ENCODE measurements at places on chromosomes 1 and 21.
A peak's percentile ranks its signal among the peaks of the same experiment; 100 is the strongest.

- DNase-seq = no peak
These were observed 10.3 kb upstream of the ADARB1 start for GRCh38 chr21:45064091-45064490.

- DNase-seq = no peak
These were observed 466.8 kb downstream of the KIF26B start for GRCh38 chr1:245621589-245621988.

DNA sequence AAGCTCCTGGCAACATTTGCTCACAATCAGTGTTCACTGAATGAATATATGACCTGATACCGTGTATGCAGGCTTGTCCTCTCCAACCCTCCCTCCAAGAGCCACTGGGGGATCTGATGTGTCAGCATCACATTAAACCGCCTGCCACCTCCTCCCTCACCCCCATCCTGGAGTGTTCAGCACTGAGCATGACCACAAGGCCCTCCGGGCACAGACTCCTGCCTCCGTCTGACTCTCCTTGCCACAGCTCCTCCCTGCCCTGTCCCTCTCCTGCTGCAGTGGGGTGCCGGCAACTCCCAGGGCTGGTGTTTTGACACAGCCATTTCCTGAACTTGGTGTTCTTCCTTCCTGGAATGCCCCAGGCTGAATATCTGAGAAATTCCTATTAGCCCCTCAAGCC, 136.7 kb downstream of the FCRL5 start:
- no peak for DNase-seq

DNA sequence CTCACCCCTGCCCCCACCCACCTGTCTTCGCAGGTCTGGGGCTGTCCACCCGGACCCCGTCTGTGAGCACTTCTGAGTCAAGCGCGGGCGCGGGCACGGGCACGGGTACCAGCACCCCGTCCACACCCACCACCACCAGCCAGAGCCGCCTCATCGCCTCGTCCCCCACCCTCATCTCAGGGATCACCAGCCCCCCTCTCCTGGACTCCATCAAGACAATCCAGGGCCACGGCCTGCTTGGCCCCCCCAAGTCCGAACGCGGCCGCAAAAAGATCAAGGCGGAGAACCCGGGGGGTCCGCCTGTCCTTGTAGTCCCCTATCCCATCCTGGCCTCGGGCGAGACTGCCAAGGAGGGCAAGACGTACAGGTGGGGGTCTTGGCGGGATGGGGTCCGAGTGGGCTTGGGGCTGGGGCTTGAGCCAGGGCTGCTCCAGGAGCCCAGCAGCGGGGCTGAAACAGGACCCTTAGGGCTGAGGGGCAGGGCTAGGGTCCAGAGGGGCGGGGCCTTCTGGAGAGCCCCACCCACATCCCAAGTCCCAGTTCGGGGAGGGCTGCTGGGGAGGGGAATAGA, 23.9 kb downstream of the ZNF362 start:
- no peak for DNase-seq

GRCh38 chr1:76075877-76076276, 1.3 kb downstream of the ST6GALNAC3 start:
- DNase-seq = no peak

GRCh38 chr1:202245391-202245790, 51.8 kb downstream of the LGR6 start:
- no peak for DNase-seq

- DNase-seq = no peak
These were observed 8.7 kb upstream of the TTF2 start for GRCh38 chr1:117051224-117052064.

DNA sequence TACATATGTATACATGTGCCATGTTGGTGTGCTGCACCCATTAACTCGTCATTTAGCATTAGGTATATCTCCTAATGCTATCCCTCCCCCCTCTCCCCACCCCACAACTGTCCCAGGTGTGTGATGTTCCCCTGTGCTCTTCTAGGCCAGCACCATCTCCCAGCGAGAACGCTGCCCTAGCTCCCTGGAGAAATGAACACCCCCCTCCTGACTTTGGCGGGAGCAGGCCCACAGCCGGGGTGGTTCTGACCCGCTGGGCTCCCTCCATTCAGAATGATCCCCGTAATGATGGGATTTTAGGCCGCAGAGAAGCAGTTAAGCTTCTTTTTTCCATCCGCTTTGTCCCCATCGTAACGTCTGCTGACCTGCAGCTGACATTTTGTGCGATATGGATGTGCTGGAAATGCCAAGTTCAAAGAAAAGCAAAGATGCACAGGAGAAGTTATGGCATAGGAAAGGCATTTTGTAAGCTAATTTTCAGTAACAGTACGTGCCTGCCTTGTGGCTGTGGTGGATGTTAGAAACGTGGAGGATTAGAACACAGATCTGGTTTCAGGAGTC, 39.3 kb downstream of the ELK4 start:
- DNase-seq = no peak

DNA sequence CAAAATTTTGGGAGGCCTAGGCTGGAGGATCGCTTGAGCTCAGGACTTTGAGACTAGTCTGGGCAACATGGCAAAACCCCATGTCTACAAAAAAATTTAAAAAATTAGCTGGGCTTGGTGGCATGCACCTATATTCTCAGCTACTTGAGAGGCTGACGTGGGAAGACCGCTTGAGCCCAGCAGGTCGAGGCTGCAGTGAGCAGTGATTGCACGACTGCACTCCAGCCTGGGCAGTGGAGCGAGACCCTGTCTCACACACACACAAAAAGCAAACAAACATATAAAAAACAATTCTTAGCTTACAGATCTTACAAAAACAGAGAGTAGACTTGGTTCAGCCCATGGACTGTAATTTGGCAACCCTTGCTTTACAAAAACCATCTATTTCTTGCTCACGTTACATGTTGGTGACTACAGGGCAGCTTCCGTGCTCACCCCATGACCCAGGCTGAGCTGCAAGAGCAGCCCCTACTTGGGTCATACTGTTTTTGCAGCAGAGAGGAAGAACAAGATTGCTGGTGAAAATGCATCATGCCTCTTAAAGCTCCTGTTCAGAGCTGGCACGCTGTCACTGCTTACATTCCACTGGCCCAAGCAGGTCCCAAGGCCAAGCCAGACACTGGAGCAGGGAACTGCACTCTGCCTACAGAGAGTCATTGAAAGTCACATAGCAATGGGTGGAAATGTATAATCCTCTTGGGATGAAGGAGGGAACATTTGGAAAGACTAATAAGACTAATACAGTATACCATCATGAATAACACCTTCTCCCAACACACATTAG, 13.4 kb upstream of the ZBTB8A start:
- DNase-seq = no peak

DNA sequence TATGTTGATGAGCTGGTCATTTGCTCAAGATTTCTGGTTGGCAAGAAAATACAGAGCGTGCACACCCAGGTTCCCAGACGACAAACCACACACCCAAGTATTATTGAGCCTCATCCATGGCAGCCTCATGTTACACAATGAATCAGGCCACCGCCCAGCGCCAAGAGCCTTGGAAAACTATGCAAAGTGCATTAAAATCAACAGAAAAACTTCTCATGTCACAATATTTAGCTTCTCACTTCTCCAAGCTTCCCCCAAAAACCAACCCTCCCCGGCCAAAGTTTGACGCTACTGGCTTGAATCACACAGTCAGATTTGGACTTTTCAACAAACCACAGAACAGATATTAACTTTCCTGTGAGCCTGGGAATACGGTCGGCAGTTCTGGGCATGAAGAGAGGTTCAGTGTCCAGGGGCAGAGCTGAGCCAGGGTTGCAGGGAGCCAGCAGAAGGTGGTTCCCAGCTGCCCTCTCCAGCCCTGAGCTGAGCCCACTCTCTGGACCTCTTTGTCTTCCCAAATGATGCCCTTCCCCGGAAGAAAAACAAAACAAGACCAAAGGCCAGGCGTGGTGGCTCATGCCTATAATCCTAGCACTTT, 71.1 kb downstream of the SETD4 start:
- DNase-seq = no peak

DNA sequence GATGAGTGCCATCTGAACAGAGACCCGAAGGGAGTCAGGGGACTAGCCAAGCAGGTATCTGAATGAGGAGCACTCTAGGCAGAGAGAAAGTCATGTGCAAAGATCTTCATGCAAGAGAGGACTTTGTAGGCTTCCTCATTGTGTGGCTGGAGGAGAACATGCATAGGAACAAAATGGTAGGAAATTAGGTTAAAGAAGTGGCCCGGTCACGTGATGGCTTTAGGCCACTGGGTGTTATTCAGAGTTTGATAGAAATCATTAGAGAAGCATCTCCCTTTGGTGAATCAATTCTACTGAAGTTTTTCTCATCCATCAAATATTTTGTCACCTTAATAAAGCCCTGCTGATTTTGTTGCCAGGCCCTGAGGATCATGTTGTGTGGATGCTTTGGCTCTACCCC, 45.8 kb upstream of the KCTD3 start:
- no peak for DNase-seq

DNA sequence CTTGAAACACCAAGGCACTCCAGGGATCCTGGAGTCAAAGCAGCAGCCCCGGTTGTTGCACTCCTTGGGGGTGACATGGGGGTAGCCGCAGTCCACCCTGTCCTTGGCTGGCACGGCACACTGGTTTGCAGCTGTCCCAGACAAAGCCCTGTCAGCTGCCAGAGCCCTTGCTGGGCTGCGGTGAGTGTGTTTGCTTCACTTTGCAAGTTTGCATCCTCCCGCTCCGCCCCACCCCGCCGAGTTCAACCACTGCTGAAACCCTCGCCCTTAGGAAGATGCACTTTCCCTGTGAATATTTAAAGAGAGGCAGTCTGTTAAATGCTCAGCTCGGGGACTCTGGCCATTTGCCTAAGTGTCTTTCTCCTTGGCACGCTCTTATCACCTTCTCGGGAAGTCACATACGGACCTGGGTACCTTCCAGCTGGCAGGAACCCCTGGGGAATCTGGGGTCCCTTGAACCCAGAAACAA, 1.7 kb downstream of the TFF3 start:
- no peak for DNase-seq

DNA sequence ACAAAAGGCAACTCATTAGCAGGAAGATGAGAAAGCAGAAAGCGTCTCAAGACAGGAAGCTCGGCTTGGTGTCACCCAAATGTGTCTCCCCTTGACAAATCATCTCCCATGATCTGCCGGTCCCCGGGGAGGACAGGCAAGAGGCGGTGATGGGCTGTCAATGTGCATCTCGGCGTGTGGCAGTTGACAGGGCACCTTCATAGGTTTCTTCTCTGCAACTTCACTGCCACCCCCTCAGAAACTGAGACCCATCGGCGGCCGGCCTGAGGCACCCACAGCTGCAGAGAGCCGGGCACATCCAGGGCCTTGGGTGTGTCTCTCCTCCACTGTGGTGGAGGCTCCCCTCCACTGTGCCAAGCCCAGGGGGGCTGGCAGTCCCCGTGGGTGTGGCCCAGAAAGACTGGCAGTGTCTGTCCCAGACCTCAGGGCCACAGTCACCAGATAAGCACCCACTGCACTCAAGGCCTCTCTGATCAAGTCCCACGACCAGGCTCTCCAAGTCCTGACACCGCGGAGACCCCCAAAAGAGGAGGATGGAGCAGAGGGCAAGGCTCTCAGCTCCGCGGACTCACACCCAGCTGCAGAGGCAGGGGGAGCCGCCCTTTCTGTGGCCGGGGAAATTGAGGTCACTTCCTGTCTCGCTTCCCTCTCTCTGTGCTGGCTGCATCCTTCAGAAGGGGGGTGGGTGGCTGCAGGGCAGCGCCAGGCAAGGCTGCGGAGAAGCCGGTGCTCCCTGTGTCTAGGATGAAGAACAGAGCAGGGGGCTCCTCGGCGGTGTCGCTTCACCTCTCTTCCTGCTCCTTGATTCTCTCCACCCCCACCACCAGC, 39.6 kb upstream of the LBR start:
- DNase-seq = peak; percentile 87

GRCh38 chr1:181768930-181769280, 285.6 kb downstream of the CACNA1E start:
- no peak for DNase-seq

- no peak for DNase-seq
These were observed 195.6 kb downstream of the HMCN1 start for GRCh38 chr1:185929776-185930175.

- no peak for DNase-seq
These were observed 172.4 kb downstream of the CACNA1E start for GRCh38 chr1:181655756-181656155.

- DNase-seq = no peak
These were observed 133.5 kb downstream of the HMGB4 start for GRCh38 chr1:33997127-33998036.

GRCh38 chr1:224392411-224393249, 36.0 kb downstream of the CNIH4 start:
- DNase-seq = no peak

DNA sequence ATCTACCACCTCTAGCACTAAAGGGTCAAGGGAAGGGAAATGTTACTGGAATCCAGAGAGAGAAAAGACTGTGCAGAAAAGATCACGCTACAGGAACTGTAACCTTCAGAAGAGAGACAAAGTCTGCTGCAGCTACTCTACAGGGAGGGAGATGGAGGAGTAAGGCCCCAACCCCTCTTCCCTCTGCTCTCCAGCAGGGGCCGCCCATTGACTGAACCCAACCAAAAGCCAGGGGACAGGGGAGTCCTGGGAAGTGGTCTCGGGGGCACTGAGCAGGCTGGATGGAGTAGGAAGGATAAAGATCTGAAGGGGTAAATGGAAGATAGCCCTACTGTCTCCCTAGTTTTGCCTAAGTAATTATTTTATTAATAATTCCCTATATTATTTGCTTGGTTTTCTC, 72.8 kb upstream of the NR5A2 start:
- DNase-seq = no peak

DNA sequence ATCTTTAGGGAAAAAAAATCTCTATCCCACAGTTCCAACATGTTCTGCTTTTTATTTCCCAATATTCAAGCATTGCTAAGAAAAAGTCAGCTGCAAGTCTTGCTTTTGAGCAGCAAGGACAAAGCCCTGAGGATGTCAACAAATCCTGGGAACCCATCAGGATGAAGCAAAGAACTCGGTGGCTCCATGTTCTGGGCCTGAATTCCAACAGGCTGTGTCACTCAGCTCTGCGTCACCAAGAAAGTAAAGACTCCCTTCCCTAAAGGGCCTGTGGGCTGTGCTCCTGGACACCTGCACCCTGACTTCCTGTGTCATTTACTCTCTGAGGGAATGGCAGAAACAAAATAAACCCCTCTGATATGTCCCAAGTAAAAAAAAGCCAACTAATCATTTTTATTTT, 95.5 kb downstream of the TIAM1 start:
- DNase-seq = no peak

- DNase-seq = peak; percentile 78
These were observed 99.4 kb upstream of the S1PR1 start for GRCh38 chr1:101137144-101138126.

DNA sequence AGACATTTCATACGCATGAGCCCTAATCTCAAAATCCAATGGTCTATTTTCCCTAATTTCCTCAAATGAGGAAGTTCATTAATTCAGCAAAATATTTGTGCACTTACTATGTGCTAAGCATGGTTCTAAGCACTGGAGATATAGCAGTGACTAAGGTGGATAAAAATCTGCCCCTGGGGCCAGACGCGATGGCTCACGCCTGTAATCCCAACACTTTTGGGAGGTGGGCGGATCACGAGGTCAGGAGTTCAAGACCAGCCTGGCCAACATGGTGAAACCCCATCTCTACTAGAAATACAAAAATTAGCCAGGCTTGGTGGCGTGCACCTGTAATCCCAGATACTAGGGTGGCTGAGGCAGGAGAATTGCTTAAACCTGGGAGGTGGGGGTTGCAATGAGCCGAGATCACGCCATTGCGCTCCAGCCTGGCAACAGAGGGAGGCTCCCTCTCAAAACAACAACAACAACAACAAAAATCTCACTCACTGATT, 4.3 kb upstream of the MIIP start:
- no peak for DNase-seq
